Transverse colon (tissue), 4 donors: ENCODE measurements at places on chromosomes 5 and 9.

DNA sequence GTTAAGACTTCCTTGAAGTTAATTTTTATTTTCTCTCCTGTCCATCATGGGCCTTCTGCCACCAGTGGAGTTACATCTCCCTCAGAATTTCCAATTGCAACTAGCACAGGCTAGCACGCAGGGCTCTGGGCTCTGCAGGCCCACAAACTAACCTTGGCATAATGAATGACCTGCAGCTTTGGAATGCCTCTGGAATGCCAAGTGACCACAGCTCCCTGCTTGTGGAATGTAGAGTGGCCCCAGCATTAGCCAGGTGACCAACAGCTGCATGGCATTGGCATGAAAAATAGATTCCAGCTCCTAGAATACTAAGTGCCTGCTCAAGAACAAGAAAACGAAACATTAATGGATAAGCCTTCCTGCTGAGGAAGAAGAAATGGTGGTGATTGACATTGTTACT lies 726.1 kb downstream of the BRINP1 start:
- DNase-seq: no peak
- no peak overlapping the region for H3K4me3 ChIP-seq
- no peak overlapping the region for H3K27ac ChIP-seq
- no peaks in the 10 kb centered on the region for H3K4me1 ChIP-seq
- H3K27me3 ChIP-seq: no peaks in the 10 kb centered on the region

DNA sequence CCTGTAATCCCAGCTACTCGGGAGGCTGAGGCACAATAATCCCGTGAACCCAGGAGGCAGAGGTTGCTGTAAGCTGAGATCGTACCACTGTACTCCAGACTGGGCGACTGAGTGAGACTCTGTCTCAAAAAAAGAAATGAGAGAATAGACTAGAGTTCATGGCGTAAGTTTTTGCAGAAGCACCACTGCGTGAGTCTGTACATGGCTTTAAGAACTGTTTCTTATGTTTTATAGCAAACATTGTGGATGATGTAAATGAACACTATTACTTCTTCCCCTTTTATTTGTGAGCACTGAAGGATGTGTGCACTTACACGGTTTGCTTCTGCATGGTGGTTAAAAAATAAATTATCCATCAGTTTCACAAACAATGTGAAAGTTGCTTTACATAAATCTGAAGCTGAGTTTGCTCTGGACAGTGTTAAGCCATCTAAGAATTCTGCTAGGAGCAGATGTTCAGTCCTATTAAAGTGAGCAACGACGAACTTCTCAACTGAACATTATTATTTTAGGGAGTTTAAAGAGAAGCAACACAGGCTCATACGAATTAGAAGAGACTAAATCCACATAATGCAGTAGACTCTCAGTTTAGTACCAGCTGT lies 52.5 kb downstream of the ZFAND5 start:
- no peaks in the 10 kb centered on the region for H3K36me3 ChIP-seq
- no peaks in the 10 kb centered on the region for H3K27me3 ChIP-seq
- peaks cover 25% of the 10 kb centered on the region for H3K4me1 ChIP-seq

GRCh38 chr5:138725153-138725817 lies 27.9 kb upstream of the CTNNA1 start:
- no peak overlapping the region for H3K4me3 ChIP-seq
- no peaks in the 10 kb centered on the region for H3K4me1 ChIP-seq
- H3K27me3 ChIP-seq: no peaks in the 10 kb centered on the region
- no peaks in the 10 kb centered on the region for H3K36me3 ChIP-seq

DNA sequence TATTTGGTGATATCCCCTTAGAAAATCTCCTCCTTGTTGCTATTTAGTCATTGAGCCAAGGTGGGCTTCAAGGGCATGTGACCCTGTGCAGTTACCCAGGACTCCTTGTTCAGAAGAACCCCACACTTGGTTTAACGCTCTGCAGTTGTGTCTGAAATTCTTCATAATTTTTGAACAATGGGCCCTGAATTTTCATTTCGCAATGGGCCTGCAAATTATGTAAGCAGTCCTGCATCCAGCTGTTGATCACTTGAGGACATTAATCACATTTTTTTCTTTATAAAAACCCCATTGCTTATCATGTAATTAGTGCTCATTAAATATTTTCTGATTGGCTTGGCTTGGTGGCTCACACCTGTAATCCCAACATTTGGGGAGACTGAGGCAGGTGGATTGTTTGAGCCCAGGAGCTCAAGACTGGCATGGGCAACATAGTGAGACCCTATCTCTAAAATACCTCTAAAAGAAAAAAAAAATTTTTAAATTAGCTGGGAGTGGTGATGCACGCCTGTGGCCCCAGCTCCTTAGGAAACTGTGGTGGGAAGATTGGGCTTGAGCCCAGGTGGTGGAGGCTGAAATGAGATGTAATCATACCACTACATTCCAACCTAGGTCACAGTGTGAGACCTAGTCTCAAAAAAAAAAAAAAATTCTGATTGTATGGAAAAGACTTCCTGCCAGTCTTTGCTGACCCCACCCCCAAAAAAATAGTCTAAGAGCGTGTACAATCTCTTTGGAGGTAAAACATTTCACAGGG lies 194.2 kb upstream of the HAPLN1 start:
- no peak overlapping the region for H3K4me3 ChIP-seq
- peaks cover 6% of the 10 kb centered on the region for H3K4me1 ChIP-seq
- no peaks in the 10 kb centered on the region for H3K27me3 ChIP-seq
- no peak overlapping the region for H3K27ac ChIP-seq
- H3K36me3 ChIP-seq: no peaks in the 10 kb centered on the region

- H3K36me3 ChIP-seq: no peaks in the 10 kb centered on the region
- no peaks in the 10 kb centered on the region for H3K27me3 ChIP-seq
- peaks cover 11% of the 10 kb centered on the region for H3K4me1 ChIP-seq
- H3K4me3 ChIP-seq: no peak overlapping the region
- H3K27ac ChIP-seq: peak overlapping the region; percentile 77
These were observed 125.2 kb upstream of the KLF4 start for GRCh38 chr9:107614765-107615164.

DNA sequence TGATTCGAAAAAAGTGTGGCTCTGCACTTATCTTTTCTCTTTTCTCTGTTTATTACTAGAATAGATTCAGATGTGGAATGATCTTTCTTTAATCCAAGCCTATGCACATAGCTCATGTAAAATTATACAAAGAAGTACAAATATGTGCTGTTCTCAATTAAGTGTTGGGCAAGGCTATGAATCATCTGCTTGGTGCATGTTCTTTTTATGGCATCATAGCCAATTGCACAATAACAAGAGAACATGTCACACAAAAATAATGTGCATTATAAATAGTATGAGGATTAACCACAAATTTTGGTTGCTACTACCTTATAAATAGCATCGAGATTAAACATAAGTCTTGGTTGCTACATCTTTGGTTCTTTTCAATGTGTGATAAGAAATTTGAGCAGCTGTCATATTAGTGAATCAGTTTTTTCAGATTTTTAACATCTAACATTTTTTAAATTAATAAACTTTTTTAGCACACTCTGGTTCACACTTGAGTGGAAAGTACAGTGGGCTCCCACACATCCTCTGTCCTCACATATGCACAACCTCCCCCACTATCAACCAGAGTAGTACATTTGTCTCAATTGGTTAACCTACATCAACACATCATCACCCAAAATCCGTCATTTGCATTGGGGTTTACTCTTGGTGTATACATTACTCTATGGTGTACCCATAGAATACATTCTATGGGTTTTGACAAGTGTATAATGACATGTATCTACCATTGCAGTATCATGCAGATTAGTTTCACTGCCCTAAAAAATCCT lies 6.8 kb upstream of the RECK start:
- no peak overlapping the region for H3K4me3 ChIP-seq
- peaks cover 4% of the 10 kb centered on the region for H3K4me1 ChIP-seq
- H3K27me3 ChIP-seq: no peaks in the 10 kb centered on the region
- peak overlapping the region; percentile 27 for H3K27ac ChIP-seq

DNA sequence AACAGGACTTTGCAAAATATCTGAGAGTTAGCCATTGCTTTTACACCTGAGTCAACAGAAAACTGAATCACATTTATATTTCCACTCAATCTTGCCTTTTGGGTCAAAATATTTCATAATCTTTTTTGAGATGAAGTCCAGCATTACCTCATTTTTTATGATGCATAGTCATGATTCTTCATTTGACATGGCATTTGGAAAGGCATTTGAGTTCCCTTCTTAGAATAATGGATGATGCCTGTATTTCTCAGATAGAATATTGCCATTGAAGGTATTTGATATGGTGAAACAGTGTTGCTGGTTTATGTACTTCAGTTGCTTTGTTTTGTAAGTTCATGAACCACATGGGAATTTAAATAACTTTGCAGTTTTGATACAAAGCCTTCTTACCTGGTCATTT lies 180.4 kb downstream of the PRR16 start:
- H3K27me3 ChIP-seq: no peaks in the 10 kb centered on the region
- no peak for DNase-seq
- H3K27ac ChIP-seq: no peak overlapping the region

- no peak overlapping the region for H3K27ac ChIP-seq
- no peaks in the 10 kb centered on the region for H3K4me1 ChIP-seq
- H3K4me3 ChIP-seq: no peak overlapping the region
- DNase-seq: no peak
- no peaks in the 10 kb centered on the region for H3K36me3 ChIP-seq
- no peaks in the 10 kb centered on the region for H3K27me3 ChIP-seq
These were observed 217.0 kb downstream of the TMEM38B start for GRCh38 chr9:105911104-105911911.

DNA sequence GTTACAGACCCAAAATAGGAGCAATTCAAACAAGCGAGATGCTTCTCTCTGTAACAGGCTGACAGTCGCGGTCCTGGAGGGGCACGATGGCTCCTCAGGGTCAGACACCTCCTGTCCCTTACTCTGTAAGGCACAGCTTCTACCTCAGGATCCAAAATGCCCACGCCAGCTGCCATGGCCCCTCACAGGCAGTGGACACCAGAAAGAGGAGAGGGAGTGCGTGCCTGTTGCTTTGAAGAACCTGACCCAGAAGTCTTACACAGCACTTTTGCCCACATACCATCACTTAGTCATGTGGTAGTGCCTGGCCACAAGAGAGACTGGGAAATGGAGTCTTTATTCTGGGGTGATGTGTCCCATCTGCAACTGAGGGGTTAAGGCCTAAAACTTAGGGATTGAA lies 11.6 kb upstream of the ABL1 start:
- H3K4me1 ChIP-seq: peaks cover 22% of the 10 kb centered on the region
- no peaks in the 10 kb centered on the region for H3K27me3 ChIP-seq
- H3K4me3 ChIP-seq: no peak overlapping the region
- no peaks in the 10 kb centered on the region for H3K36me3 ChIP-seq

DNA sequence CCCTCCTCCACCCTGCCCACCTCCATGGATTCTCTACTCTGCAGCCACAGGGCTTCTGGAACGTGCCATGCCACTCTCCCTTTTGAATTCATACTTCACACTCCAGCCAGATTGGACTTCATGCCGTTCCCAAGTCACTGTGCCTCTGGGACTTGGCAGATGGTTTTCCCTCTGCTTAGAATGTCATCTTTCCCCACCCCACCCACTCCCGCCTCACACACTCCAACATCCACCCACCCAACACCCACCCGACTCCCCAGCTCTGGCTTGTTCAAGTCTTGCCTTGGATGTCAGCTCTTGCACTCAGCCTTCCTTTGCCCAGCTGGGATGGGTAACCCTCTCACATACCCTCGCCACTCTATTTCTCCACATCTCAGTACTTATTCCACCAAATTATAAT lies 142.1 kb upstream of the DHFR start:
- no peaks in the 10 kb centered on the region for H3K36me3 ChIP-seq
- H3K27me3 ChIP-seq: no peaks in the 10 kb centered on the region
- no peak for DNase-seq
